ENCODE measurements at places on chromosomes 1 and 21.

GRCh38 chr1:114040273-114041015 lies 61.2 kb downstream of the OLFML3 start:
- no peak for DNase-seq

DNA sequence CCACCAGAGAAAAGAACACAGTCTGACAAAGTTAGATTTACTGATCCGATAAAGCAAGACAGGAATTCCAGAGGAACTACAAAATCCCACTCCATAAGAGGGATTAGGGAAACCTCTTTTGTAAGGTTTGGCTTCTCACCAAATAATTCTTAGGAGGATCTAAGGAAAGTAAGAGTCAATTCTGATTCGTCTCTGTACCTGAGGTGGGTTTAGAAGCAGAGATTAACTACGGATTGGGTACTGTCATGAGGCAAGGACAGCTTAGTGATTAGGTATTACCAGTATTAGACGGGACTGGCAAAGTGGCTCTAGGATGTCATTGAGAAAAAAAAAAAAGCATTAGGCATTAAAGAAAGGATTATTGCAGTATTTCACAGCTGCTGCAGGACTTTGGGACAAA lies 371.7 kb upstream of the BRINP3 start:
- DNase-seq = no peak

DNA sequence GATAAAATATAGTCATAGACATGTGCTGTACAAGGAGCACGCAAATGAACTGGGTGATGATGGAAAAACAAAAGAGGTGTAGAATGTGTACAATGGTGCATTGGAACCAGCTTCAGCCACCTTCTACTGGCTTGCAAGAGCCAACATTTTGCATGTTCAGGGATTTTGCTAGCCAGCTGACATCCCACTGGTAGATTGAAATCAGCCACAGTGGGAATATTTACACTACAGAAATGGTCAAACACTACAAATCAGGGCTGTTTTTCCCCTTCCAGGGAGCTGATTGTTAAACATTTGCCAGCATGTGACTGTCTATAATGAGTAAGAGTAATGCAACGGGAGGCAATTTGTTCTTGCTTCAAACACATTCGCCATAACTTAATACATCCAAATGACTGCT lies 23.2 kb downstream of the PMVK start:
- no peak for DNase-seq

DNA sequence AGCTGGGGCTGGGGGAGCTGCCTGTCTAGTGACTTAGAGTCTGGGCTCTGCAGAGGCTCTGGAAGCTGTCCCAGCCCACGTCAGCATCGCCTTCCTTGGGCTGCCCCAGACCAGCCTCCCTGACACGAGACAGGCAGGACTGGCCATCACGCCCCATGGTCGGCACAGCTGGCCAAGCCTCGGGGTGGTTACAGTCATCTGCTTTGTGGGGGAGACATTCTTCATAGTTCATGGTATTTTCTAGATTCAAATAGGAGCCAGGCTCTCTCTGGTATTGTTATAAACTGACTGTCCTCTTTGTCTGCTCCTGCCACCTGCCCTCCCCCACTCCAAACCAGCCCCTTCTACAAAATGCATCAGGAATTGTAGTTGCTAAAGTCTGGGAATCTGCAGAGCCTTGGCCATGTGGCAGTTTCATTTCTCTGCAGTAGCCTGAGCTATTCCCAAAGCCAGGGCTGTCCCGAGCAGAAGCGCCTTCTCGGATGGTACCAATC lies 29.4 kb downstream of the OLFML2B start:
- no peak for DNase-seq

DNA sequence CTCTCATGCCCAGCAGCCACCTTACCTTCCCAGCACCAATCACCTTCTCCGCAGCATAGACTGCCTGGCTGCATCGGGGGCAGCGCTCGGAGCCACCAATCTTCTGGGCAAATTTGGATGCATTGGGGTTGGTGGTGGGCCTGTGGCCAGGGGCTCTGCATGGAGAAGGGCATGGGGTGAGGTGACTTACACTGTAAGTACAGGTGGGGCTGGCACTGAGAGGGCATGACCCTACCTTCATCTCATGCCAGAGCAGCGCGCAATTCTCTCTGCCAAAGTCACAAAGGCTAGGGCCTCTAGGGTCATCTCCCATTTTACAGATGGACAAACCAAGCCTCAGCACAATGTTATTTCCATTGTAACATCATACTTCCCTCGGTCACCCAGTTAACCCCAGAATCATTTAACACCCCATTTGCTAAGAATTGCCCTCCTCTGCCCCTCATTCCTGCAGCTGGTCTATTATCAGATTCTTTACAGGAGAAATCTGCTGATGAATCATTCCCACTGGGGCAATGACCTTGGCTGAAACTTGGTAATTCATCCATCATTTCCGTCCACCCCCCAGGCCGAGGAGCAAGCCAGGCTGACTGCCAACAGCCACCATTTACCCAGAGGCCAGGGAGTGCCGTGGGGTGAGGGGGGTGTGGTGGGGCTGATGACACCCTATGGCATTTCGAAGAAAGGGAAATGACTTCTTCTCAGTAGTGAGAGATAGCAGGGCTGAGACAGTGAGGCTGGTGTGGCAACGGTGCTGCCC lies 17.9 kb downstream of the CSRP1 start:
- no peak for DNase-seq

- no peak for DNase-seq
These were observed 67.6 kb upstream of the NEK2 start for GRCh38 chr1:211742889-211743529.

- DNase-seq = no peak
These were observed 453.7 kb downstream of the TTLL7 start for GRCh38 chr1:83545066-83545862.

GRCh38 chr1:241679961-241680360 lies 27.9 kb downstream of the WDR64 start:
- DNase-seq = no peak

DNA sequence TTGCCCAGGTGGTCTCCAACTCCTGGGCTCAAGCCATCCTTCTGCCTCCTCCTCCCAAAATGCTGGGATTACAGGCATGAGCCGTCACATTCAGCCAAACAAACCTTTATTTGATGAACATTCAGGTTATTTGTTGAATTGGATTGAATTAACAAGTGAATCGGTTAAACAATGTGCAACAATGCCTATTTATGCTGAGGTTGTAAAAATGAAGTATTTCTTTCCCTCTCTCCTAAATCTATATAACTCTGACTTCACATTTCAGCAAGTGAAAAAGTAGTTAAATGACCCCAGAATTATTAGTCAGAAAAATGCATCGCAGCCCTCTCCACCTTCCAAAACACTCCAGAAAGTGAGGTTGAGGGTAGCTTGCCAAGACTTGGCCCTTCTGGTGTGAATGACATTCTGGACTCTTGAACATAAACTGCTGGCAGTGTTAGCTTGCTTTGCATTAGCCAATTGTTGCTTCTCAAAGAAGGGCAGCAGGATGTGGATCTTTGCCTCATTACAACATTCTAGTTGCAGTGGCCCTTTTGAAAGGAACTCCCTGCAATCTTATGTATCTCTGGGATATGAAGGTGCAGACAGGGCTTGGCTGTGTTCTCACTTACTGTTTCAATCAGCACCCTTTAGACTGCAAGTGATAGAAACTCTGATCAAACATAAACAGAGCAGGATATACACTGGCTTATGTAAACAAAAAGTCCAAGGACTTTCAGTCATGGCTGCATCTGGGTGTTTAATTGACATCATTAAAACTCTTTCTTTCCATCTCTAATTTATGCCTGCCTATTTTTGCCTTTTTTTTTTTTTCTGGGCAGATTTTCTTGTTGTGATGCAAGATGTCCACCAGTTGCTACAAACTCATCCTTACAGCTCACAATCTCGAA lies 22.4 kb downstream of the EDN2 start:
- DNase-seq = no peak

GRCh38 chr1:119885903-119886783 lies 10.2 kb downstream of the ADAM30 start:
- peak; percentile 33 for DNase-seq

GRCh38 chr1:205567716-205568115 lies 63.2 kb downstream of the CDK18 start:
- no peak for DNase-seq

GRCh38 chr1:117171900-117172511 lies 38.7 kb downstream of the VTCN1 start:
- DNase-seq = no peak

GRCh38 chr1:203069030-203069747 lies 16.6 kb downstream of the MYOG start:
- DNase-seq = no peak

DNA sequence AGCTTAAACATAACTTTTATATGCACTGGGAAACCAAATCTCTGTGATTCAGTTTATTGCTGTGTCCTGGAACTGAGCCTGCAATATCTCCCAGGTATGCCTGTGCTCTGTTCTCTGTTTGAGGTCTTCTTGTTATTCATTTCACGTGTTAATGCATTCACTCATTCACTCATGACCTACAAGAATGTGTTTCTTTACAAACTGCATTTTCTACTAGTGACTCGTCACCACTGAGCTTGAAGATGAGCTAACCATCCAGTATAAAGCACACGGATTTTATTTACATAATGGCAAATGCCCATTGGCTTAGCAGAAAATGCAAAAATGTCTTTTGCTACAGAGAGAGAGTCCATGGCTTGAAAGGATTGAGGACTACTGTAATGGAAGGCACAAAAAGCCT lies 75.0 kb upstream of the DUSP10 start:
- no peak for DNase-seq

GRCh38 chr1:66464351-66464750 lies 69.6 kb upstream of the SGIP1 start:
- DNase-seq = no peak

- DNase-seq = no peak
These were observed 99.4 kb downstream of the UCHL5 start for GRCh38 chr1:192959657-192960186.

- no peak for DNase-seq
These were observed 294.4 kb upstream of the PLXNA2 start for GRCh38 chr1:208538587-208538986.

GRCh38 chr1:43221797-43222196 lies 48.0 kb upstream of the TMEM125 start:
- DNase-seq = no peak

- DNase-seq = no peak
These were observed 13.1 kb upstream of the UBR4 start for GRCh38 chr1:19222979-19223824.

GRCh38 chr1:62082456-62083363 lies 111.9 kb upstream of the L1TD1 start:
- no peak for DNase-seq

DNA sequence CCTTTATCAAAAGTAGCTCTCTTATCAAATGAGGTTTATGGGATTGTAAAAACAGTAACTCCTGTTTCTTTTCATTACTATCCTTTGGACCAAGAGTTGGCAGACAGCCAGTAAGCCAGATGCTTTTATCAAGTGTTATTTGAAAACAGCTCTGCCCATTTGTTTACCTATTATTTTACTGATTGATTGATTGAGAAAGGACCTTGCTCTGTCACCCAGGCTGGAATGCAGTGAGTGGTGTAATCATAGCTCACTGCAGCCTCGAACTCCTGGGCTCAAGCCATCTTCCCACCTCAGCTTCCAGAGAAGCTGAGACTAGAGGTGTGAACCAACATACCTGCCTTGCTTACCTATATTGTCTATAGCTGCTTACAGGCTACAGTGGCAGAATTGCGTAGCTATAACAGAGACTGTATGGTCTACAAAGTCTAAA lies 3.6 kb downstream of the PRKAB2 start:
- no peak for DNase-seq

DNA sequence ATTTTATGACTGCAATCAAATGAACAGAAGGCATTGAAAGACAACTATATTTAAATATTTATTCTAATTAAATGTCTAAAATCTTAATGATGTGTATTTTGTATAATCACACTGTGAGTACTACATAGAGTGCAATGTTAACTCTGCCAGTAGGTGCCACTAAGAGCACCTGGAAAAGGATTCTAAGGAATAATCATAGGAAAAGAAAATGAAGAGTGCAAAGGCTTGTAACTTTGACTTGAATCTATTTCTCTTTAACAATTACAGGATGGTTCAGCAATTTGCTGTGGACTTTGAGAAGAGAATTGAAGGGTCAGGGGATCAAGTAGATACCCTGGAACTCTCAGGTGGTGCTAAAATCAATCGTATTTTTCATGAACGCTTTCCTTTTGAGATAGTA lies 200.4 kb downstream of the DNM3 start:
- no peak for DNase-seq

- no peak for DNase-seq
These were observed 12.7 kb downstream of the CD34 start for GRCh38 chr1:207898260-207898659.

- no peak for DNase-seq
These were observed 21.5 kb upstream of the SMYD2 start for GRCh38 chr1:214259353-214259977.

- no peak for DNase-seq
These were observed 1.2 kb upstream of the TMPRSS3 start for GRCh38 chr21:42396799-42397745.

- no peak for DNase-seq
These were observed 1.8 kb upstream of the TSPEAR start for GRCh38 chr21:44713130-44713529.

GRCh38 chr1:89725631-89726030 lies 92.7 kb downstream of the LRRC8C start:
- DNase-seq = no peak

- no peak for DNase-seq
These were observed 30.6 kb upstream of the CACNA1E start for GRCh38 chr1:181452746-181453145.

GRCh38 chr1:83029050-83029449 lies 969.9 kb downstream of the TTLL7 start:
- DNase-seq = no peak

DNA sequence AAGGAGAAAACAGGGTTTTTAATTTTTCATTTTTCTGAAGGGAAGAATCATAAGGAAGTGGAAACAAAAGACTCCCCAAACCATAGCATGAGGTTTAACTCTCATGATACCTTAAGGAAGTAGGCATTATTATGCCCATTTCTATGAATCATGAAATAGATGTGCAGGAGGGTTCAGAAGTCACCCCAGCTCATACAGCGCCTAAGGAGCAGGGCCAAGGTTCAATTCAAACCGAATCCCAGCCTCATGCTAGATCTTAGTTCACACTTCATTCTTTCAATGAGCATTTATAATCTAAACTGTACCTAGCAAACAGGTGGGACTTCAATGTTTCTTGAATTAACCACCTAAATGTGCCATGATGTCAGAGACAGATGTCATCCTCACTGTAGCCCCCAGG lies 111.9 kb upstream of the SLC25A33 start:
- no peak for DNase-seq

DNA sequence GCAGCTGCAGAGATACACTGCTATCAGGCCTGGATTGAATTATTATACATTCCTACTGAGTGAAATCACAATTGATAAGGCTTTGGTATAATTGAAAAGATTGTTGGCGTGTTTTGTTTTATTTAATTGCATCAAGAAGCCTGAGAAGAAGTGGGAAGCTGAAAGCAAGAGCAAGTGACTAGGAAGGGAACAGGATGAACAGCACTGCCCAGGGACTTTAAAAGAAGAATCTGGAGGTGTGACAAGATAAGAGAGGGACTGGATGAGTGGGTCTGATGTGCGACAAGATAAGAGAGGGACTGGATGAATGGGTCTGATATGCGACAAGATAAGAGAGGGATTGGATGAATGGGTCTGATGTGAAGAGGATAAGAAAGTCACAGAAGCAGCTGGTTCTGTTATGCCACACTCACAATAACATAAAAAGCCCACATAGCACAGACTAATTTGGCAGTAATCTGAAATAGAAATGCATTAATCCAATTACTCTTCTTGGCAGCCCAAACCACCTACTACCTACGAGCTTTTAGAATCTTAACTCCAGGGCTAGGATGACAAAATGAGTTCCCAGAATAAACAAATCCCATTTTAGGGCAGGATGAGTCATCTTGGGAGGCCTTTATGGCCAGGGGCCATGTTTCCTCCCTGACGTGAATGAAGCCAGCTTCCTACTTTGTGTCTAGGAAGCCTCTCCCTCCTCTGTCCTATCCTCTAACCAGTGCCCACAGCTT lies 129.7 kb downstream of the DUSP10 start:
- DNase-seq = no peak
